ENCODE measurements at places on chromosomes 7 and 10. TPM values are rescaled to one million over a fixed set of nuclear protein-coding genes. Genes with fewer than 3 reads are reported as not detected.

GRCh38 chr7:36487756-36488336 lies 98.2 kb downstream of the ANLN start:
- no peak for DNase-seq
- H3K4me3 ChIP-seq, result no peak overlapping the region

DNA sequence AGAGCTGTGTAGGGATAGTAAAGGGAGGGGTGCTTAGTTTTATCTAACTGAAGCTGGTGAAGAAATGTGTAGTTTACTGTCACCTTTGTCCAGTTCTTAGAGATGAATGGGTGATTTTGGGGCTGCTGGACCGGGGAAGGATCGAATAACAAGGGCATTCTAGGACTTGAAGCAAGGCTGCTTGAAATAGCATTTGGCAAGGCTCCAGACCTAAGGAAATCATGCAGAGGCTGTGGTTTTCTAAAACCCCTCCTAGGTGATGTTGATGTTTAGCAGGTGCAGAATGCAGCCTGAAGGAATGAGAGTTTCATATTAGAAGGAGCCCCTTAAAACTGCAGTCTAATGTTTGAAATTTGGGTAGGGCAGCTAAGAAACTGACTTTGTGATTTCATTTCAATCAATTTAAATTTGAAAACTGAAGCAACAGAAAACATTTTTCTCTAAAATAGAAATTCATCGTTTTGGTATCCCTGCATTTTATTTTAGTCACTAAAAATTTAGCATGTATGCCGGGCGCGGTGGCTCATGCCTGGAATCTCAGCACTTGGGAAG lies 68.5 kb downstream of the TET1 start:
- H3K36me3 ChIP-seq, result no peaks in the 10 kb centered on the region
- H3K27ac ChIP-seq, result no peak overlapping the region
- H3K4me3 ChIP-seq, result no peak overlapping the region

CLDN12 gene
- total RNA-seq, result 0.76 TPM

- no peaks in the 10 kb centered on the region for H3K4me1 ChIP-seq
- H3K36me3 ChIP-seq, result no peaks in the 10 kb centered on the region
- no peak overlapping the region for H3K4me3 ChIP-seq
- H3K27ac ChIP-seq, result no peak overlapping the region
Measured at GRCh38 chr10:72659694-72660093, 32.2 kb upstream of the MCU start.

CLDN3 gene
- not detected for total RNA-seq

ADAM8 gene
- total RNA-seq, result 239 TPM

DNA sequence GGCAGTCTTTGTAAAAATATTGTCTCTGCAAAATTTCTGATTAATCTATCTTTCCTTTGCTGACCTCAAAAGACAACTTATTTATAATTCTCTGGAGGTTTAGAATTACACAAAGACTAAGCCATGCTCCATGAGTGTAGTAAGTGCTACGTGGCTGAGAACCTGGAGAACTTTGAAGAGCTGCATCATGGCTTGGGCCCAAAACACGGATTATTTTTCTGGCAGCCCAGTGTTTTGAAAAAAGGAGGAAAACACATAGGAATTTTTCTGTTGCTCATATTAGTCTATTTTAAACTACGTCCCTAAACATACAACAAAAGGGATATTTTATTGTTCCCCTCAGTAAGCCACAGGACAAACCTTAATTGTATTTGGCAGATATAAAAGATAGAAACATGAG lies 360.7 kb upstream of the MYO3A start:
- H3K36me3 ChIP-seq, result no peaks in the 10 kb centered on the region
- H3K4me3 ChIP-seq, result no peak overlapping the region
- H3K4me1 ChIP-seq, result no peaks in the 10 kb centered on the region
- DNase-seq, result no peak

PRSS37 gene
- total RNA-seq, result not detected

- H3K4me1 ChIP-seq, result no peaks in the 10 kb centered on the region
- DNase-seq, result no peak
- H3K4me3 ChIP-seq, result no peak overlapping the region
- no peak overlapping the region for H3K27ac ChIP-seq
- H3K27me3 ChIP-seq, result no peaks in the 10 kb centered on the region
Measured at GRCh38 chr7:29370531-29371314, 176.1 kb downstream of the CHN2 start.

OPALIN gene
- total RNA-seq, result not detected

UCMA gene
- not detected for total RNA-seq

DNA sequence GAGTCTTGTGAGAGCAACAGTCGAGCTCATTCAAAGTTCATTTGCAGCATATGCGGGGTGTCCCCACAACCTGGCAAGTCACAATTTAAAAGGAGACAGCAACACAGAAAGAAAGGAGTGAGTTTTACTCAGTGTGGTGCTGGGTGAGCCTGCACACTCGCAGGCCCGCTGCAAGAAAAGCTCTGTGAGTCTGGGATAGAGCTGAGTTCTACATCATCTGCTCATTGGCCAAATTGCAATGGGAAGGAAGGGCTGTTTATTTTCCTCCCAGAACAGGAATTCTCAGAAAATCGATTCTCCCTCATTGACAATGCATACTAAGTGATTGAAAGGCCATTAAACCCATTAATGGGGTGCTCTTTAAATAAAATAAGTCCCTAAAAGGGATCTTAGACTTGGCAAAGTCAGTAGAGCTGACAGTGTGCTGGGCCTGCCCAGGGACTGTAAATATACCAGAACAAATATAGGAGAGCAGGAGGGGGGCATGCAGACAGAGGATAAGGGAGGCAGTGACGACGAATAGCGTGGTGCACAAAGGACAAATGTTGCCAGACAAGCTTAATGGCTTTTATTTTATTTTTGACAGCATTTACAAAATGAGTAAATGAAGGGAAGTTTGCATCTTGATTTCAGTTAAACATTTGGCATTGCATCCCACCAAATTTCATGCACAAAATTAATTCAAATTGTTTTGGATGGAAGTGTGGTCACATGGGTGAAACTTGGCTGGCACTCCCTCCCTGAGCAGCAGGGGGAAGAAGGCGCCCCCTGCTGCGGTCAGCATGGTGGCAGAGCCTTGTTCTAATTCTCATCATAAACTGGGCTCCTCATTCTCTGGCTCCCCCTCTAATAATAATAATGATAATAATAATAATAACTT lies 215.7 kb downstream of the SNX10 start:
- H3K27me3 ChIP-seq, result no peaks in the 10 kb centered on the region
- H3K27ac ChIP-seq, result no peak overlapping the region

PTPN20 gene
- total RNA-seq, result 0.22 TPM

DNA sequence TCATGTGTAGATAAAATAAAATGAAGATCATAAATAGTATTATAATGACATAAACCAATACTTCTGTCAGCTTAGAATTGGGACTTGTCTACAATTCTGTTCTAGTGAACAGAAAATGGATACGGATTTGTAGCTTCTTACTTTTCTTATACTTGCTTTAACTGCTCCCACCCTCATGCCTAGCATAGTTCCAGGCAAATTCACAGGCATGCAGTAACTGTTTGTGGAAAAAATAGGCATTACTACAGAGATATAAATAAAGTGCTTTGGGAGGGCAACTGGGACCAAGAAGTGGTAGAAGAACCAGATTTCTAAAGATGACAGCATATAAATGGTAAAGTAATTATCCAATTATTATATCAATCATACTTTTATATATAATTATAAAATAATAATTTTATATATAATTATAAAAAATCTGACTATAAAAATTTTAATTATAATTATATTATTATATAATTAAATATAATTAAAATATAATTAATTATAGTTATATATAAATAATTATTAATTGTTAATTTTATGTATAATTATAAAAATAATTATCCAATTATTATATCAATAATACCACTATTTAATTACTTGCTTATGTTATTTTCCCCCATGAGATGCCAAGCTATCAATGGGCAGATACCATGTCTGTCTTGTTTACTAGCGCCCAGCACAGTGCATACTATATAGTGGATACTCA lies 144.1 kb downstream of the NOC3L start:
- no peaks in the 10 kb centered on the region for H3K27me3 ChIP-seq
- H3K4me1 ChIP-seq, result no peaks in the 10 kb centered on the region
- no peak for DNase-seq
- no peak overlapping the region for H3K27ac ChIP-seq
- H3K36me3 ChIP-seq, result no peaks in the 10 kb centered on the region

DNA sequence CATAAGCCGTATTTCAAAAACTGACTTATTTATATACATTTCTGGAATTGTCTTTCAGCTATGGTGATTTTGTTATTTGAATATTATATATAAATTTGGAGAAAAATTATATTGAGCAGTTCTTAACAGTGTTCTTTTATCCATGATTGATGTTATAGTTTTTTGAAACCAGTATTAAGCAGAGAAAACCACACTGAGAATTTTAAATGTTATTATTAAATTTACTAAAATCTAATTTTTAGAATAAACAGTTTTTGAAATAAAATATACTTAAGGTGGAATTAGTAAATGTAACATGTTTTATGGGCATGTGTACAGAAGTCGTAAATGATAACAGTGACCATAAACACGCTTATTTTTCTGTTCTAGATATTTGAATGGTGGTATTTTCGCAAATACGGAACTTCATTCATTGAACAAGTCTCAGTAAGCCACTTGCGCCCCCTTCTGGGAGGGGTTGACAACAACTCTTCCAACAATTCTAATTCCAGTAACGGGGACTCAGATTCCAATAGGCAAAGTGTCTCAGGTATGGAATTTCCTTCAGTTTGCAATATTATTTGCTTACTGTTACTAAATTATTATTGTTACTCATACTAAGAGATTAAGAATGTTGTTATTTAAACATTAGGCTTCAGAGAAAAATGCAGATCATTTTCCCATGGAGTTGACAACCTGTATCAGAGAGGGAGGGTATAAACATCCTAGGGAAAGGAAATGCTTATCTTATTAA lies 166.1 kb downstream of the ST7 start:
- H3K4me1 ChIP-seq, result no peaks in the 10 kb centered on the region
- H3K36me3 ChIP-seq, result no peaks in the 10 kb centered on the region

DNA sequence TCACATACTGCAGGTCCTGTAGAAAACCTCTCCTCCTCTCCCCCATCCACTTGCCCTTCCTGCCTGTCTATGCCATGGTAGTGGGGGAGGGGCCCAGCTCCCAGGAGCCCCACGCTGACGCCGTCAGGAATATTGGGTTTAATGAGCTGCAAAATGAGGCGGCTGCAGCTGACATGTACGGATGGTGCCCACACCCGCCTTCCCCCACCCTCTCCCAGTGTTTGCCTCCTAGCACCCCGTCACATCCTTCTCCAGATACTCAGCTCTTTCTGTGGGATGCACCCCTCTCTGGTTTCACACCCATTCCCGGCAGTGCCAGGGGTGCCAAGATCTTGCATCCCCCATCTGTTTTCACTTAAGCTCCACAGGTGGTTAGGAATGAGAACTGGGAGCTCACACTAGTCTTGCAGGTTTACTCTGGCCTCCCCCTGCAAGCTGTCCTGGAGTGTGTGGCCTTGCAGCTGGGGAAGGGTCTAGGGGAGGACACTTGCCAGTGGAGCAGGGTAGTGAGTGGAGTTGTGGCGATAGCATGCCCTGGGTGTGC lies 26.1 kb downstream of the GBX1 start:
- no peaks in the 10 kb centered on the region for H3K27me3 ChIP-seq
- no peaks in the 10 kb centered on the region for H3K4me1 ChIP-seq
- DNase-seq, result no peak
- no peak overlapping the region for H3K4me3 ChIP-seq
- no peak overlapping the region for H3K27ac ChIP-seq

LGI1 gene
- not detected for total RNA-seq

DNA sequence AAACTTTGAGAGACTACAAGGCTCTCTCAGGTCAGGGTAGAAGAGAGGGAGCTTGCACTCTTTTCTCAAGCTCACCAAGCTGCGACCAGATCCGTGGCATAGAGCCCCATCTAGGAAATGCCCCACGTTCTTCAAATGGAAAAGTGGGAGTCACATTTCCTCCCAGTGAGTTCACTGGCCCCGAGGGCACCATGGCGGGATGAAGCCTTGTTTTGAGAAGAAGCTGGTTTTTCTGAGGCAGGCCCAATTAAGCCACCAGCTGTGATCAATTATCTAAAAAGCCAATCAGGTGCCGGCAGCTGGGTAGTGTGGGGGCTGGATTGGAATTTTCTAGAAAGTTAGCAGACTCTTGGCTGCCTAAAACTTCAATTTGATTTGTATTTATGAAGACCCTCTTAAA lies 101.4 kb downstream of the ZNF365 start:
- H3K4me3 ChIP-seq, result no peak overlapping the region
- no peaks in the 10 kb centered on the region for H3K27me3 ChIP-seq
- no peak for DNase-seq
- H3K4me1 ChIP-seq, result no peaks in the 10 kb centered on the region
